ENCODE measurements at places on chromosomes 2 and 18.

DNA sequence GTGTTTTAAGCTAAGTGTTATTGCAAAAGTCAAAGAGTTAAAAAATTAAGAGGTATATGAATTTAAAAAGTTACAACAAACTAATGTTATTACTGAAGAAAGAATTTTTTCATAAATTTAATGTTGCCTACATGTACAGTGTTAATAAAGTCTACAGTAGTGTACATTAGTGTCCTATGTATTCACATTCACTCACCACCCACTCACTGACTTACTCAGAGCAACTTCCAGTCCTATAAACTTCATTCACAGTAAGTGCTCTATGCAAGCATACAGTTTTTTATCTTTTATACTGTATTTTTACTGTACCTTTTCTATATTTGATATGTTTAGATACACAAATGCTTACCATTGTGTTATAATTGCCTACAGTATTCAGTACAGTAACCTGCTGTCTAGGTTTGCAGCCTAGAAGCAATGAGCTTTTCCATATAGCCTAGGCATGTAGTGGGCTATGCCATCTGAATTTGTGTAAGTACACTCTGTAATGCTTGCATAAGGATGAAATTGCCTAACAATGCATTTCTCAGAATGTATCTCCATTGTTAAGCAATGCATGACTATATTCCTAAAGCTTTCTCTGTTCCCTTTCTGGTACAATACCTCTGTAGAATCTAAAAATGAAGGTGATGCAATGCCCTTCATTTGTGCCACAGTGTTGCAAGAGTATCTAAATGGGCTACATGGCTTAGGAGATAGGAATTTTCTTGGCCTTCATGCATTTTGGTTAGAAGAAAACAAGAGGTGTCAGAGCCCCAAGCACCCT lies 370.8 kb upstream of the NT5C1B start:
- DNase-seq = no peak

DNA sequence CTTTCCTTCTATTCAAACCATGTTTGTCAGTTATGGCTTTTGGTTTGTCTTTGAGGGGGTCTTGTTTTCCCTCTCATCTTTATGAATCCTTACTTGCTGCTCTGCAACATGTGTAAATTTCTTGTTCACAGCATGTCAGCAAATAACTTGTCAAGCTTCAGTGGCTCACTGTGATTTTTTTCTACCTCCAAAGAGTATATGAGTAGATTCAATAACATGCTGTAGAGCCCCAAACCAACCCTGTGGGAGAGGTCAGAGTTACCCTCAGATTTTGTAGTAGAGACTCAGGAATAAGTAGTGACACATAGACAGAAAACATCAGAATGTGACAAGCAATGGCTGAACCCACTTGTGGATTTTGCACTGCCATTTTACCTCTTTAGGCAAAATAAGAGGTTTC lies 121.6 kb downstream of the PLCL1 start:
- no peak for DNase-seq

- DNase-seq = no peak
These were observed 33.1 kb downstream of the FAM171B start for GRCh38 chr2:186726938-186727337.

DNA sequence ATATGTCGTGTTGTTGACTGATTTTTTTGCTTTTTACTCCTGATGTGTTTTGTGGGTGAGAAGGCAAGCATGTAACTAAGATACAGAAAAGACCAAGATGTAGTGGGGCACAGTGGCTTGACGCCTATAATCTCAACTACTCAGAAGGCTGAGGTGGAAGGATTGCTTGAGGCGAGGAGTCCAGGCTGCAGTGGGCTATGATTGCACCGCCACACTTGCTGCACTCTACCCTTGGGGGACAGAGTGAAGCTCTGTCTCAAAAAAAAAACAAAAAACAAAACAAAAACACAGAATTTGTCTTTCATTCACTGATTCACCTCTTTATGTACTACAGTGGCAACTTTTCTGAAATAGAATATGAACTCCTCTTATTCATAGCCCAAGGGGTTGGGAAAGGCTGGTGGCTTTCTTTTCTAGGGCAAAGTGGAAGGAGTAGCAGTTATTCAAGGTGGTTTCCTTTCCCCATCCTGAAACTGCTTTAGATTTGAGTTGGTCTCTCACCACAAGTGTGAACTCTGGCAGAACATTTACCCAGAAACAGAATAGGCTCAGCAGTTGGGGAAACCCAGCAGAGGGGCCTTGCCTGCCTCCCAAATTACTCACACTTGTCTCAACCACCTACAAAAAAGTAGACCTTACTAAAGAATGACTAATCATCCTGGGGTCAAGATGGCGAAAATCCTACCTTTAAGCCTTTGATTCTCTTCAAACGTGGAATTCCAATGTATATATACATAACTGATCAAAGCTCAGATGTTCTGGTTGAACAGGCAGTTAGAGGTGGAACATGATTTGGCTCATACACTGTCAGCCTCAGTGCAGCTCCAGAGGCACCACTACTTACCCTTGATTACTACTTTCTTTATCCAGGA lies 6.5 kb downstream of the TANK start:
- DNase-seq = peak; percentile 14

DNA sequence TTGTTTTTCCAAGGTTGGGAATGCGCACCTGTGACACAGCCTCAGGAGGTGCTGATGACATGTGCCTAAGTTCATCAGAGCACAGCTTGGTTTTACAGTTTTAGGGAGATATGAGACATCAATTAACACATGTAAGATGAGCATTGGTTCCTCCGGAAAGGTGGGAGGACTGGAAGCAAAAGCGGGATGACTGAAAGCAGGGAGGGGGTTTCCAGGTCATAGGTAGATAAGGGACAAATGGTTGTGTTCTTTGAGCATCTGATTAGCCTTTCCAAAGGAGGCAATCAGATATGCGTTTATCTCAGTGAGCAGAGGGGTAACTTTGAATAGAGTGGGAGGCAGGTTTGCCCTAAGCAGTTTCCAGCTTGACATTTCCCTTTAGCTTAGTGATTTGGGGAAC lies 26.3 kb downstream of the CAPG start:
- DNase-seq = no peak

- DNase-seq = no peak
These were observed 89.0 kb upstream of the DLGAP1 start for GRCh38 chr18:4544142-4544541.

- no peak for DNase-seq
These were observed 50.0 kb downstream of the MYO3B start for GRCh38 chr2:170227951-170228350.

DNA sequence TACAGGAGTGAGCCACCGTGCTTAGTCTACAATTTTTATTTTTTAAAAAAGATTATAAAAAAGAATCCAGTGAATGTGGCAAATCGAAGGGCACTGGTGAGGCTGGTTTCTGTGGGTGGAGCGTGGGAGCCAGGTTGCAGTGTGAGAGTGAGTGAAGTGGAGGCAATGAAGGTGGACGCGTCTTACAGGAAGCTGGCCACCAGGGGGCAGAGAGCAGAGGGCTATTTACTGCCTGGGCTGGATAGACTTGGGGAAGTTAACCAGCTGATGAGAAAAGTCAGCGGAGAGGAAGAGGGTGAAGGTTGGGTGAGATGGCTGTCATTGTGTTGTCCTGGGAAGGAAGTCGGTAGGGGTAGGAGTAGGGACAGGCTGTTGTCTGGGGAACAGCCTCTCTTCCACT lies 6.8 kb downstream of the SCTR start:
- DNase-seq = peak; percentile 5

DNA sequence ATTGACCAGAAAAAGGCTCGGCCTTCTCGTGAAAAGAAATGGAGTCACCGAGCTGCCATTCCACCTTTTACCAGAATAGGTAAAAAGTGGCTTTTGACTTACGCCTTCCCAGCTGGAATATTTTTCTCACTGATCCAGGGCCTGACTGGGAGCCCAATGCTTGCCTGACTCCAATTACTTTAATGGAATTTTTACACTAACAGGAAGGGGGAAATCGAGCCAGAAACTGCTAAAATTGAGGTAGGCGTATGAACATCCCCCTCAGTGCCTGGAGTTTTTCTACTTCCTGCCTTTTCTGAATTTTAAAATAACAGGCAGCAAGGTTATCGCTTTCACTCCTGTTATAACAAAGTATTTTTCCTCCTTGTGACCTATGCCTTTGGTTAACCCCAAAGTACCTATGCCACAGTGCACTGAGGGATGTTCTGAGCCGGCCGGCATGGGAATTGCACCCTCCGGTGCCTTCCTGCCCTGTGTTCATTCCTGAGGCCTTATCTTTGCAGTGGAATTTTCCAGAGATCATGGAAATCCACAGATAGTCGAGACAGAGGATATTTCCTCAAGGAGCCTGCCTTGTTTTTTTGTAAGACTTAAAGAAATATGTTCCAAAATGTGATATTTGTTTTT lies 18.3 kb upstream of the RPL31 start:
- no peak for DNase-seq

GRCh38 chr2:28644760-28645159 lies 106.9 kb upstream of the PPP1CB start:
- DNase-seq = no peak

GRCh38 chr2:231497651-231498050 lies 32.6 kb downstream of the NMUR1 start:
- no peak for DNase-seq

DNA sequence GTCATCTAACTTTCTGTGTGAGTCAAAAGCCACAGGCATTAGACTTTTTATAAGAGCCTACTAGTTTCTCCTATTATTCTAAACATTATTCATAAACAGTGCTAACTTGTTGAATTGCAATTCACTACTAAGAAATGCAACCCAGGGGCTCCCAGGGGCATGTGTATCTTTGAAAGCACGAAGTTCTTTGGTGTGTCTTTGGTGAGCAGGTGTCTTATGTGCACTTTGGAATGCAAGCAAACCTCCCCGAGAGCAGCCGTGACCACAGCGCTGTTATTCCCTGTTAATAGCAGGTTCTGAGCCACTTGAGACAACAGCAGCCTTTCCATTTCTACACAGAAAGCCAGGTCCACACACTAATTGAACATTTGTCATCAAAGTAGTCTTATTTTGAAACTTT lies 123.5 kb downstream of the PRKRA start:
- DNase-seq = no peak

DNA sequence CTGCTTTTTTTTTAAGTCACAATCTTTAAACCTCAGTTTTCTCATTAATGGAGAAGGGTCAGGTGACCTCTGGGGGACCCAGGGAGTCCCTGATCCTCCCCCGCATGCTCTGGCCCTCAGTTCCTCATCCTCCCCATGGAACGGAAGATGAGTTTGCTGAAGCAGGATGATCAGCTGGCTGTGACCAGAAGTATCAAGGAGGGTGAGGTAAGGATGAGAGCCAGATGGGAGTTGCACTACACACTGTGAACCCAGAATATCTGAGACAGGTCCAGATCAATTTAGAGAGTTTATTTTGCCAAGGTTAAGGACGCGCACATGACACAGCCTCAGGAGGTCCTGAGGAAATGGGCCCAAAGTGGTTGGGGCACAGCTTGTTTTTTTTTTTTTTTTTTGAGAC lies 3.8 kb downstream of the CATIP start:
- DNase-seq = no peak

DNA sequence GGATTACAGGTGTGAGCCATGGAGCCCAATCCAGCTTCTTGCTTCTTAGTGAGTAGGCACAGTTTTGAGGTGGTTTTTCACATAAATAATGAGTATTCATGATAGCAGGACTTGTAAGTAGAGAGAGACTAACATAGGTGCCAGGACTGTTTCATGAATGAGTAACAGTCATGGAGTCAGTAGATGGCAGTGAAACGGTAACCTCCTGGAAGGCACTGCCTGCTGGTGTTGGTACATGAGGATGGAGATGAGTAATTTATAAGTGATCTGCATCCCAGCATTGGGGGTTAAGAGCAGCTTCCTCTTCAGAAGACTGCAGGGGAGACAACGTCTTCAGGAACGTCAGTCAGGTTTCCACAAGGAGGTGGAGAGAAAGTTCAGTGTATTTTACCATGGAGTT lies 143.8 kb downstream of the HAUS1 start:
- DNase-seq = no peak

GRCh38 chr2:11554399-11554716 lies 20.5 kb downstream of the GREB1 start:
- DNase-seq = no peak

GRCh38 chr2:100818003-100818605 lies 1.8 kb upstream of the NPAS2 start:
- no peak for DNase-seq

DNA sequence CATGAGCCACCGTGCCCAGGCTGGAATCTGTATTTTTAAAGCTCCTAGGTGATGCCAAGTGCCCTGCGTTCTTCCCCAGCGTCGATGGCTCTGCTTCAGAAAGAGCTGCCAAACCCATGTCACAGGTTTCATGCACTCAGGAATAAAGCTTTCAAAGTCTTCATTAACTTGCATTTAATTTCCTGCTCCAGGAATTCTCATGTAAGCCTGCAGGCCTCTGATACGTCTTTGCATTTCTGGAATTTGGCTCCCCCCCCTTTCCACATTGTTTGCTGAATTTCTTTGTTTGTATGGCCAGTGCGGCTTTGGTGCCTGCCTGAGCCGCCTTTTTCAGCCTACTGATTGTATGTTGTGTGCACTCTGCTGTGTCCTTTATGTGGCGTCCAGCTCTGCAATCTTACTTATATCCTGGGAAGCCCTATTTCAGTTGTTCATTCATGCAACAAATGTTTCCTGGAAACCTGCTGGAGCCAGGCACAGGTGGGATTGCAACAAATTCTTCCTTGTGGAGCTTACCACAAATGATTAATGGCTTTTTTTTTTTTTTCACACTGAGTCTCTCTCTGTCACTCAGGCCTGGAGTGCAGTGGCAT lies 17.9 kb upstream of the OTOF start:
- no peak for DNase-seq

- no peak for DNase-seq
These were observed 21.4 kb upstream of the C1QL2 start for GRCh38 chr2:119179991-119180390.

- DNase-seq = no peak
These were observed 221.6 kb downstream of the VAPA start for GRCh38 chr18:10135302-10135926.

GRCh38 chr2:105256431-105257047 lies 15.0 kb downstream of the GPR45 start:
- no peak for DNase-seq

GRCh38 chr2:153871231-153872221 lies at the start of gene GALNT13:
TSS of gene GALNT13 (plus strand) at chr2:153871922.
- DNase-seq = no peak

Measured in T-helper 9 cell (primary cell).